ENCODE measurements at places on chromosomes 11 and 22. TPM values are rescaled to one million over a fixed set of nuclear protein-coding genes. Genes with fewer than 3 reads are reported as not detected.

The TRPC6 gene
- polyA plus RNA-seq = not detected

The P4HA3 gene
- polyA plus RNA-seq = not detected

The CPT1B gene
- polyA plus RNA-seq = 0.25 TPM

The PATE4 gene
- not detected for polyA plus RNA-seq

The CSF2RB gene
- 10.6 TPM for polyA plus RNA-seq

The SLC25A45 gene
- 13.7 TPM for polyA plus RNA-seq

The TENM4 gene
- polyA plus RNA-seq = 0.02 TPM

The OR5P2 gene
- not detected for polyA plus RNA-seq

The TNNT3 gene
- not detected for polyA plus RNA-seq

The LMO1 gene
- not detected for polyA plus RNA-seq

The BACE1 gene
- 1.3 TPM for polyA plus RNA-seq

The NTM gene
- polyA plus RNA-seq = not detected

The SUSD2 gene
- polyA plus RNA-seq = 0.06 TPM

The TREH gene
- polyA plus RNA-seq = not detected

The MS4A3 gene
- polyA plus RNA-seq = not detected

The MPPED2 gene
- polyA plus RNA-seq = 0.35 TPM

The ZP1 gene
- polyA plus RNA-seq = not detected

The FAM180B gene
- polyA plus RNA-seq = not detected

The ANAPC15 gene
- polyA plus RNA-seq = 100 TPM

The PLAAT2 gene
- polyA plus RNA-seq = not detected

The NAALAD2 gene
- 0.08 TPM for polyA plus RNA-seq

The PIWIL4 gene
- 0.75 TPM for polyA plus RNA-seq

The RAC2 gene
- polyA plus RNA-seq = 1,054 TPM

The CNTN5 gene
- not detected for polyA plus RNA-seq

The RFPL3 gene
- not detected for polyA plus RNA-seq

The ZNF280B gene
- polyA plus RNA-seq = 0.84 TPM

The KCNK4 gene
- not detected for polyA plus RNA-seq

The CDC45 gene
- 2.5 TPM for polyA plus RNA-seq

The GSTP1 gene
- 207 TPM for polyA plus RNA-seq

The PPFIBP2 gene
- polyA plus RNA-seq = 1.4 TPM

The ELFN2 gene
- polyA plus RNA-seq = not detected

The CHRM1 gene
- not detected for polyA plus RNA-seq

The MMP27 gene
- not detected for polyA plus RNA-seq

The FGF4 gene
- not detected for polyA plus RNA-seq

The ARHGAP20 gene
- not detected for polyA plus RNA-seq

The KCNE3 gene
- 0.14 TPM for polyA plus RNA-seq

The OR2AT4 gene
- polyA plus RNA-seq = not detected

The MMP3 gene
- not detected for polyA plus RNA-seq

The PVALB gene
- polyA plus RNA-seq = not detected

The CNIH2 gene
- polyA plus RNA-seq = not detected

The RIC3 gene
- polyA plus RNA-seq = 2.0 TPM

The KRTAP5-8 gene
- polyA plus RNA-seq = not detected

The HTR3A gene
- polyA plus RNA-seq = not detected

The JRKL gene
- 2.1 TPM for polyA plus RNA-seq

The RTN4RL2 gene
- 0.11 TPM for polyA plus RNA-seq

The C11orf16 gene
- not detected for polyA plus RNA-seq

The OR5B21 gene
- not detected for polyA plus RNA-seq

The C11orf87 gene
- not detected for polyA plus RNA-seq

The MCHR1 gene
- not detected for polyA plus RNA-seq

The UBE4A gene
- polyA plus RNA-seq = 29.2 TPM

The CNGA4 gene
- not detected for polyA plus RNA-seq

The B3GAT1 gene
- not detected for polyA plus RNA-seq

The POLR3H gene
- 14.6 TPM for polyA plus RNA-seq
